HCEC 1CT (cell line): ENCODE measurements at places on chromosomes 4 and X.

DNA sequence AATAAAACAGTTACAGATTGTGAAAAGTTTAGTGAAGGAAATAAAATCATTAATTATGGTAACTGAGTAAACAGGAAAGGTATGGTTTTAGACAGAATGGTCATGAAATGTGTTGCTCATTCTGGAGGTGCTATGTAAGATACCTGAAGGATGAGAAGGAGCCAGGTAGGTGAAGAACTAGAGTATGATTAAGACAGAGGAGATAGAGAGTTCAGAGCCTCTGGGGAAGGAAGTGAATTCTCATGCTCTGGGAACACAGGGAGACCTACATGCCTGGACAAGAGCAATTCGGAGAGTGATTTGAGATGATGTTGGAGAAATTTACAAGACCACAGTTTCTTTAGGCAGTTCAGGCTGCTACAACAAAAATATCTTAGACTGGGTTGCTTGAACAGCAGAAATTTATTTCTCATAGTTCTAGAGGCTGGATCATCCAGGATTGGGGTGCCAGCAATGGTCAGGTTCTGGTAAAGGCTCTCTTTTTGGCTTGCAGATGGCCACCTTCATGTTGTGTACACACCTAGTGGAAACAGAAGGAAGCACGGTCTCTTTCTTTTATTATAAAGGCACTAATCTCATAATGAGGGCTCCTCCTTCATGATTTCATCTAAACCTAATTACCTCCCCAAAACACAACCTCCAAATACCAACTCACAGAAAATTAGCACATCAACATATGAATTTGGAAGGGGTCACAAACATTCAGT lies 1416.1 kb downstream of the PCDH7 start:
- DNase-seq: no peak

DNA sequence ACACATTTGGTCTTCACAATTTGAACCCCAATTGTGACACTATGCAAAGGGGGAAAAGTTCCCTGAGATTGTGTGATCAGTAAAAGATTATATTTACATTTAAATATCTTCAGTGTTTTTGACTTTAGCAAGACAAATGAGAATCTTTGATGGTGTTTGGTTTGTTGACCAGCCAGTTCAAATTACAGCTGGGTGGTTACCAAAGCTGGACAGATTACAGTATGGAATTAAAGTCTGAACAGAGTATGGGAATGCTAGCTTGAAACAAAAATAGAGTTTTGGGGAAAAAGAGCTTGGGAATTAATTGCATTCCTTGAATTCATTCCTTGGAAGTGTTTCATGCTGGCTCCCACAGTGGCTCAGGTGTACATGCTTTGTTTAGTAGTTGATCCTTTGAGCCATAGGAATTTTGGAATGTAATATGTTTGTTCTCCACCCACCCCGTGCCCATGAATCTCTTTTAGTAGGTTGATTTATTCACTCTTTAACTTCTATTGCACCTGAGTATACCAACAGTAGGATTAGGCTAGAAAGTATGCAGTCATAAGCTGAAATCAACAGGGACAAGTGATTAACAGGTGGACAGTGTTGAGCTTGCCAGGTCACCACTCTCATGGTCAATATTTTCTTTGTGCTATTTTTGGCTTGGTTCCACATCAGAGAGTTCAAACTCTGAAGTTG lies 81.1 kb upstream of the HELT start:
- DNase-seq: no peak

GRCh38 chr4:147651563-147651962 lies 32.4 kb downstream of the PRMT9 start:
- DNase-seq: no peak

DNA sequence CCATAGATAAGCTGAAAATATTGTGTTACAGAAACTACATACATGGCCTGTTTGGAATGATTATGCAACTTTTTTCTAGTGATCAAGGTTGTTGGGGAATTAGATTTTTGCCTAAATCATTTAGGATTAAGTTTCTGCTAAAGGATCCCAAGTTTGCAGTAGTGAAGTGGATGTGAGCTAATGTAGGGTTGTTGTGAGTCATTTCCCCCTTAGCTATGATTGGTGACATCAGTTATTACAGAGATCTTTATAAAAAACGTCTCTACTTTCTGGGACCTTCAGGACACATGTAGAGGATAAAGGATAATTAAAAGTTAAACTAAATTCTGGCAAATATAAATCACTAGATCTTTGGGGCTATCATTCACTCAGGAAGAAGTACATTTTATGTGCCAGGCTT lies 133.3 kb downstream of the GATB start:
- peak; percentile 42 for DNase-seq

- DNase-seq: no peak
Measured at GRCh38 chr4:153514688-153515426, 48.7 kb downstream of the TMEM131L start.

GRCh38 chr4:165872461-165873297 lies at the start of gene TLL1:
TSS of gene TLL1 (plus strand) at chr4:165873237. CDS start at chr4:165873905, 668 bp downstream.
- no peak for DNase-seq

DNA sequence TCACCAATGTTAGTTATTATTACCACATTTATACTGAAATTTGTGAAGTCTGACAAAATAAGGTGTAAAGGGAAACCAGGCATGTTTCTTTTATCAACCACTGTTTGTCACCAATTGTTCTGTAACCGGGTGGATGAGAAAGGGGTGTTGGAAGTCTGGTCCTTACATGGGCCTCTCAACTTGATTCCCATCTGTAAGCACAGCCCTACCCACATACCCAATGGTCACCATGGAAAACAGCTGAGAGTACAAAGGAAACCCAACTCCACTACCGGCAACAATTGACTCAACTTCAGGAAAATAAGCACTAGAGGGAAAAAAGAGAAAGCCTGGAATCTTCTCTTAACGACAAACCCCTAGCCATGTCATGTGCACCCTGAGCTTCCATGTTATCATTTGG lies 70.8 kb upstream of the PTCHD1 start:
- no peak for DNase-seq

DNA sequence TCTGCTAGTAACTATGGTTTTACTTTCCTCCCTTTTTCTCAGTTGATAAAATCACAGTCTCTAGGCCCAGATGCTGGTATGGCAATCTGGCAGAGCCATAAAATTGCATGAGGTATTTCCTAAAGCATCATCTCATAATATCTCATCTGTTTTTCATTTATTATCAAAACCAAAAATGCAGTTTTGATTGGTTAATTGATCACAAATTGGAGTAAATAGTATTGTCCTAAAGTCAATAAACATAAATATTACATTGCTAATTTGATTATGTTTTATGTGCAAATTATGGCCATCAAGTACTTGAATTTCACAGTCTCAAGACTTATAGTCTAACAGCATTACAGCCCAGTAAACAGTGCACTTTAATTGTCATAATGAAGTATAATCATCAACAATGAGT lies 2365.6 kb downstream of the ARAP2 start:
- no peak for DNase-seq

DNA sequence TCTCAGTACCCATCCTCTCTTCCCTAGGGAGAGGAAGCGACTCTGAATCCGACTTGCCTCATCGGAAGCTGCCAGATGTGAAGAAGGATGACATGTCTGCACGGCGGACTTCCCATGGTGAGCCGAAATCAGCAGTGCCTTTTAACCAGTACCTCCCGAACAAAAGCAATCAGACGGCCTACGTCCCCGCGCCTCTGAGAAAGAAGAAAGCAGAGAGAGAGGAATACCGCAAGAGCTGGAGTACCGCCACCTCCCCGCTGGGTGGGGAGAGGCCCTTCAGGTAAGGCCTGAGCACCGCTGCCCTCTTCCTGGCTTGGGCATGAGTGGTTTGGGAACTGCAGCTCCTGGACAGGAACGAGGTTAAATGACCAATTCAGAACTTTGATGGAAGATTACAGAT lies 81.2 kb downstream of the LIMCH1 start:
- DNase-seq: no peak

- no peak for DNase-seq
Measured at GRCh38 chr4:64068096-64068495, 341.2 kb downstream of the TECRL start.
